ENCODE measurements at places on chromosomes 13 and 19. TPM values are rescaled to one million over a fixed set of nuclear protein-coding genes. Genes with fewer than 3 reads are reported as not detected.

- H3K36me3 ChIP-seq: peaks cover 11% of the 10 kb centered on the region
- no peaks in the 10 kb centered on the region for H3K27me3 ChIP-seq
- no peak for DNase-seq
- no peak overlapping the region for H3K4me3 ChIP-seq
Observed at GRCh38 chr19:15292847-15293582, 39.3 kb downstream of the BRD4 start.

The FUT2 gene
- not detected for polyA plus RNA-seq

- no peak overlapping the region for H3K4me3 ChIP-seq
- no peak overlapping the region for H3K27ac ChIP-seq
- no peaks in the 10 kb centered on the region for H3K4me1 ChIP-seq
- DNase-seq: no peak
- H3K27me3 ChIP-seq: peaks cover 9% of the 10 kb centered on the region
- H3K36me3 ChIP-seq: peaks cover 17% of the 10 kb centered on the region
Observed at GRCh38 chr19:13932911-13933393, 5.3 kb downstream of the PODNL1 start.

The KLK12 gene
- not detected for polyA plus RNA-seq

GRCh38 chr19:17260842-17261325 is 3.7 kb downstream of the USHBP1 start:
- peak; percentile 84 for DNase-seq
- no peaks in the 10 kb centered on the region for H3K4me1 ChIP-seq
- H3K36me3 ChIP-seq: no peaks in the 10 kb centered on the region
- no peak overlapping the region for H3K27ac ChIP-seq
- no peak overlapping the region for H3K4me3 ChIP-seq
- no peaks in the 10 kb centered on the region for H3K27me3 ChIP-seq

The GJB6 gene
- not detected for polyA plus RNA-seq

DNA sequence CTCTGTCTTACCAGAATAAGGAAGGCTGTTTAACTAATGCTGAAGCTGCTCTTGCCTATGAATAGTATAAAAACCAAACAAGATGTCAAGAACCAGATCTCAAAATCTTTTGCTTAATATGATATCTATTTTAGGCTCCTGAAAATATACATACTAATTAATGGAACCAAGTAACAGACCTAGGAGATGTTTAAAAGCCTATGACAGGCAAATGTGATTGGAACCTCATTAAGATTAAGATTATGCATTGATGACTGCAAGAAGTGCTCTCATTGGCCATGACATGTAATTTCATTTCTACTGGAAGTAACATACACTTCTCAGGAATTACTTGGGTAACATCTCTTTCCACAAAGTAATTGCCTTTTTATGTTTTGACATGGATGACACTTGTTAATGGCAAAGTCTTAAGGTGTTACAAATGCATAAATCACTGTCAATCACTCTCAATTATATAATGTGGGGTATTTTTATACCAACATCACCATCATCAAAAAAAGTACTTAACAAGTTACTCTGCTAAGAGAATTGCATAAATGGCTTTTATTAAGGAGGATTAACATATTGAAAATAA is 326.9 kb upstream of the MIR17HG start:
- H3K36me3 ChIP-seq: no peaks in the 10 kb centered on the region
- no peaks in the 10 kb centered on the region for H3K4me1 ChIP-seq
- no peak overlapping the region for H3K4me3 ChIP-seq
- no peak for DNase-seq

The MUC16 gene
- polyA plus RNA-seq: not detected

DNA sequence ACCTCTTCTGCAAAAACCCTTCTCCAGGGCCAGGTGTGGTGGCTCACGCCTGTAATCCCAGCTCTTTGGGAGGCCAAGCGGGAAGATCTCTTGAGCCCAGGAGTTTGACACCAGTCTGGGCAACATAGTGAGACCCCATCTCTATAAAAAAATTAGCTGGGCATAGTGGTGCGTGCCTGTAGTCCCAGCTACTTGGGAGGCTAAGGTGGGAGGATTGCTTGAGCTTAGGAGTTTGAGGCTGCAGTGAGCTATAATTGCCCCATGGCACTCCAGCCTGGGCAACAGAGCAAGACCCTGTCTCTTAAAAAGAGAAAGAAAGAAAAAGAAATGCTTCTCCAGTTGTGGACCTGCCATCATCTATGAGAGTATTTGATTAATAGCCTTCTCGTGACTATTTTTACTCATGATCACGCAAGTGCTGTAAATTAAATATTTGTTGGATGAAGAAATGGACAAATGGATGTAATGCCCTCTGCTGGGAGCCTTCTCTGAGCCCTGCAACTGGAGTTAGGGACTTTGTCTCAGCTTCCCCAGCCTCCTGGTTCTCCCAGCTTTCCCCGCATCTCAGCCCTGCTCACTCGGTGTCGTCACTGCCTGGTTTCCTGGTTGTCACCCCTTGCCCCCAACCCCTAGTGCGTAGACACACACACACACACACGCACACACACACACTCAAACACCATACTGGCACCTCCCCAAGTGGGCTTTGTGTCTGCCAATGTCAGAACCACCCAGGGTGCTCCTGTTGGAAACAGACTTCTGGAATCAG is 12.2 kb downstream of the WIZ start:
- no peaks in the 10 kb centered on the region for H3K36me3 ChIP-seq
- H3K4me1 ChIP-seq: peaks cover 10% of the 10 kb centered on the region
- no peaks in the 10 kb centered on the region for H3K27me3 ChIP-seq
- no peak for DNase-seq
- H3K27ac ChIP-seq: no peak overlapping the region

DNA sequence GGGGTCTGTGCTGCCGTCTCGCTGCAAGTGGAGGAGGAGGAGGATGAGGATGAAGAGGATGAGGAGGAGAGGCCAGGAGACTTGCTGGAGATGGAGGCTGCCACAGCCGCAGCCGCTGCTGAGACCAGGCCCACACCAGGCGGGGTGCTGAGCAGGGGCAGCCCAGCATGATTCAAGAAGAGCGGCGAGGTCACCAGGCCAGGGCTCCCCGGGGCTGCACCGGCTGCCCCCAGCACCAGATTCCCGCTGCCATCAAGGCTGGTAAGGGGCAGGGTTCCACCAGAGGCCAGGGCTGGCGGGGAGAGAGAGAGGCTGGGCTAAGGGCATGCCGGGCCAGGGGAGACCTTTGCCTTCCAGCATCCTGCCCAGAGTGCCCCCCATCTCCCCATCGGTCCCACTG is 15.3 kb downstream of the ZNF574 start:
- peaks cover 59% of the 10 kb centered on the region for H3K36me3 ChIP-seq
- no peak overlapping the region for H3K27ac ChIP-seq
- no peak for DNase-seq
- peaks cover 17% of the 10 kb centered on the region for H3K4me1 ChIP-seq

DNA sequence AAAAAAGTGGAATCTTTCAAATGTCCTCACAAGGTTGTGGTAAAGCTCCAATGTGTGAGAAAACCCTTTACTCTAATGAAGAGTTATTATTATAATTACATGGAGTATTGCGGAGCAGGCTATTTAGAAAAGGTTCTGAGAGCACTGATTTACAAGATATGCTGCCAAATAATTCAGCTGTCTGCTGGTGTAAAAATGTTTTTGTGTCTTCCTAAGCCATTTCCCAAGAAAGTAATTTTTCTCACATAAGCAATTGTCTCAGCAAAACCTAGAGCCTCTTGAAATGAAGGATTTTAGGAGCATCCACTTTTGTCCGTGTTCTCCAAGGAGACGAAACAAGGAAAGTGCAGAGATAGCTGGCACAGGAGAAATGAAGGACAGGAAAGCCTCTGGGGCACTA is 229.6 kb upstream of the STARD13 start:
- H3K4me3 ChIP-seq: no peak overlapping the region
- no peaks in the 10 kb centered on the region for H3K4me1 ChIP-seq
- DNase-seq: no peak
- H3K36me3 ChIP-seq: no peaks in the 10 kb centered on the region
- no peak overlapping the region for H3K27ac ChIP-seq

The ELSPBP1 gene
- not detected for polyA plus RNA-seq

DNA sequence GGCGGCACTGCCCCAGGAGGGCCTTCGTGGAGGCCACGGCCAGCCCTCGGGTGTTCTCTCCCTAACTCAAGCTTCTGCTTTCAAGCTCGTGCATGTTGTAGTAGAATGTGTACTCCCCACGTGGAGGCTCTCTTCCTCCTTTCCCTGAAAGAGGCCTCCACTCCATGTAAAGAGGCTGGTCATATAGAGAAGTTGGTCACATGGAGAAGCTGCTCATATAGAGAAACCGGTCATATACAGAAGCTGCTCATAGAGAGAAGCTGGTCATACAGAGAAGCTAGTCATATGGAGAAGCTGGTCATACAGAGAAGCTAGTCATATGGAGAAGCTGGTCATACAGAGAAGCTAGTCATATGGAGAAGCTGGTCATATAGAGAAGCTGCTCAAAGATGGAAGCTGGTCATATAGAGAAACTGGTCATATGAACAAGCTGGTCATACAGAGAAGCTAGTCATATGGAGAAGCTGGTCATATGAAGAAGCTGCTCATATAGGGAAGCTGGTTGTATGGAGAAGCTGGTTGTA is 152.5 kb downstream of the COL4A1 start:
- H3K27me3 ChIP-seq: no peaks in the 10 kb centered on the region
- peaks cover 23% of the 10 kb centered on the region for H3K4me1 ChIP-seq
- no peaks in the 10 kb centered on the region for H3K36me3 ChIP-seq
- H3K27ac ChIP-seq: peak overlapping the region; percentile 75

DNA sequence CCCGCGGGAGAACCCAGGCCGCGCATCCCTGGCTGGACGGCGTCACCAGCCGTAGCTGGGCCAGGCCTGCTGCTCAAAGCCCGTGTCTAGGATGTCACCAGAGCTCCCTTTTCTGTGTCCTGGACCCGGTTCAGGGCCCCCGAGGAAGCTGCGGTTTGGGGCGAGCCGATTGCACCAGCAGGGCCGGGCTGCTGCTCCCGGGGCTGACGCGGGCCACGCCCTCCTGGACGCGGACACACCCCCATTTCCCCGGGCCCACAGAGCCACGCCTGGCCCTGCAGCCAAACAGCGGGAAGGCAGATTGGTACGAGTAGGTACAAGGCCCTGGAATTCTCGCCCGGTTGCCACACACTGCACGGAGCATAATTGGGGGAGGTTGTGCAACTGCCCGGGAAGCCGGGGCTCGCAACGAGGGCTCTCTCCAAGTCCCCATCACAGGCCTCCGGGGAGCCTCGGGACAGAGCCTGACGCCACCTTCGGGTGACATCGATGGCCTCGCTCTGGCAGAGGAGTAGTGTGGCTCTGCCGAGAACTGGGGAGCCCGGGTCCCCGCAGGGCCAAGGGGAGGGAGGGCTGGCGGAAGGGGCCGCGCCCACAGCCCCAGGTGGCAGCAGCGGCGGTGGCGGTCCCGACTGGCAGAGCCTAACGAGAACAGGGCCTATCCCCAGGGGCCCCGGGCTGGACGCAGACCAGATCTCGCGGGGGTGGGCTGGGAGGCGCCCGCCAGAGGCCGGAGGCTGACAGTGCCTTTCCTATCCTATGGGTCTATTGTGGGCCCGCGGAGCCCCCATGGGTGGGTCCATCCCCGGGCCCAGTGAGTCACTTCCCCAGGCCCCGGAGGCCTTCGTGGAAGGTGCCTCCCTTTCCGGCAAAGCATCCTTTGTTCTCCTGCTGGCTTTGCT is 23.5 kb downstream of the KCTD15 start:
- DNase-seq: peak; percentile 93
- peak overlapping the region; percentile 96 for H3K27ac ChIP-seq
- peak overlapping the region; percentile 57 for H3K4me3 ChIP-seq
- no peaks in the 10 kb centered on the region for H3K27me3 ChIP-seq

The IQCN gene
- polyA plus RNA-seq: not detected

DNA sequence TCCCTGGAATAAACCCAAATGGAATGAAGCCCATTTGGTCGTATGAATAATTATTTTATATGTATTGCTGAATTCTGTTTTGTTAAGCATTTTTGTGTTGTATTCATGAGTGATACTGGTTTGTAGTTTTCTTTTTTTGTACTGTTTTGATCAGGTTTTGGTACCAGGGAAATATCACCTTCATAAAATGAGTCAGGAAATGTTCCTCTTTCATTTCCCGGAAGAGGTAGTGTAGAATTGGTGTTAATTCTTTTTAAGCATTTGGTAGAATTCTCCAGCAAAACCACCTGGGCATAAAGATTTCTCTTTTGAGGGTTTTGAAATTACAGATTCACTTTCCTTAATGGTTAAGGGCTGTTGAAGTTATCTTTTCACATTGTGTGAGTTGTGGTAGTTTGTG is 13.3 kb downstream of the SPATA13 start:
- no peaks in the 10 kb centered on the region for H3K27me3 ChIP-seq
- H3K27ac ChIP-seq: no peak overlapping the region
- DNase-seq: no peak
- H3K36me3 ChIP-seq: no peaks in the 10 kb centered on the region
- H3K4me3 ChIP-seq: no peak overlapping the region

- DNase-seq: no peak
- H3K4me1 ChIP-seq: peaks cover 18% of the 10 kb centered on the region
- H3K4me3 ChIP-seq: no peak overlapping the region
- no peaks in the 10 kb centered on the region for H3K27me3 ChIP-seq
- H3K36me3 ChIP-seq: peaks cover 17% of the 10 kb centered on the region
- no peak overlapping the region for H3K27ac ChIP-seq
Observed at GRCh38 chr19:40279120-40279551, 6.0 kb downstream of the AKT2 start.

- no peaks in the 10 kb centered on the region for H3K27me3 ChIP-seq
- DNase-seq: peak; percentile 22
- H3K4me1 ChIP-seq: peaks cover 15% of the 10 kb centered on the region
- H3K36me3 ChIP-seq: no peaks in the 10 kb centered on the region
Observed at GRCh38 chr13:45370922-45371406, 30.0 kb upstream of the TPT1 start.

- H3K36me3 ChIP-seq: no peaks in the 10 kb centered on the region
- no peak for DNase-seq
- H3K27me3 ChIP-seq: no peaks in the 10 kb centered on the region
- H3K4me1 ChIP-seq: no peaks in the 10 kb centered on the region
- H3K4me3 ChIP-seq: no peak overlapping the region
Observed at GRCh38 chr13:101465877-101466276, 13.4 kb downstream of the ITGBL1 start.

GRCh38 chr13:30159446-30159839 is 147.9 kb downstream of the KATNAL1 start:
- no peaks in the 10 kb centered on the region for H3K36me3 ChIP-seq
- H3K27me3 ChIP-seq: peaks cover 3% of the 10 kb centered on the region
- no peak overlapping the region for H3K4me3 ChIP-seq
- DNase-seq: no peak
- H3K4me1 ChIP-seq: no peaks in the 10 kb centered on the region
- H3K27ac ChIP-seq: no peak overlapping the region

- peak within 1 kb of the TSS; percentile 80 for H3K4me3 ChIP-seq
- no peaks in the 10 kb centered on the region for H3K27me3 ChIP-seq
- peak within 1 kb of the TSS; percentile 3 for H3K27ac ChIP-seq
- peak; percentile 81 for DNase-seq
- H3K36me3 ChIP-seq: peaks cover 18% of the 10 kb centered on the region
- H3K4me1 ChIP-seq: peaks cover 10% of the 10 kb centered on the region
Observed at GRCh38 chr19:34404109-34404909, at the start of gene PDCD2L. TSS of gene PDCD2L (plus strand) at chr19:34404399. CDS start at chr19:34404431, 32 bp downstream.

Data from CD14-positive monocyte (primary cell).